ENCODE measurements at places on chromosomes 1 and 21.

DNA sequence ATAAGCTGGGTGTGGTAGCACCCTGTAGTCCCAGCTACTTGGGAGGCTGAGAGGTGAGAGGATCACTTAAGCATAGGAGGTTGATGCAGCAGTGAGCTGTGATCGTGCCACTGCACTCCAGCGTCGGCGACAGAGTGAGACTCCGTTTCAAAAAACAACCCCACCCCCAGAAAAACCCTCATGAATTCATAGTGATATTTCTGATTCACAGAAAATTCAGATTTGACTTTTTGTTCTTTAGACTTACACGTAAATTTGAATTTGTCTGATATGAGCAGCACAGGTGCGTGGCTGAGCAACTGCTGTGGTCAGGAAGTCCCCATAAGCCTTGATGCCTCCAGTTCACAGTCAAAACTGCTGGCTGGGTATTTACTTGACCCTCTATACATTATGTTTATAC lies 10.0 kb upstream of the MORC3 start:
- no peak for DNase-seq

- DNase-seq, result no peak
Observed at GRCh38 chr1:15696956-15697521, 12.9 kb downstream of the PLEKHM2 start.

- no peak for DNase-seq
Observed at GRCh38 chr21:39315603-39316445, 2.4 kb upstream of the BRWD1 start.

DNA sequence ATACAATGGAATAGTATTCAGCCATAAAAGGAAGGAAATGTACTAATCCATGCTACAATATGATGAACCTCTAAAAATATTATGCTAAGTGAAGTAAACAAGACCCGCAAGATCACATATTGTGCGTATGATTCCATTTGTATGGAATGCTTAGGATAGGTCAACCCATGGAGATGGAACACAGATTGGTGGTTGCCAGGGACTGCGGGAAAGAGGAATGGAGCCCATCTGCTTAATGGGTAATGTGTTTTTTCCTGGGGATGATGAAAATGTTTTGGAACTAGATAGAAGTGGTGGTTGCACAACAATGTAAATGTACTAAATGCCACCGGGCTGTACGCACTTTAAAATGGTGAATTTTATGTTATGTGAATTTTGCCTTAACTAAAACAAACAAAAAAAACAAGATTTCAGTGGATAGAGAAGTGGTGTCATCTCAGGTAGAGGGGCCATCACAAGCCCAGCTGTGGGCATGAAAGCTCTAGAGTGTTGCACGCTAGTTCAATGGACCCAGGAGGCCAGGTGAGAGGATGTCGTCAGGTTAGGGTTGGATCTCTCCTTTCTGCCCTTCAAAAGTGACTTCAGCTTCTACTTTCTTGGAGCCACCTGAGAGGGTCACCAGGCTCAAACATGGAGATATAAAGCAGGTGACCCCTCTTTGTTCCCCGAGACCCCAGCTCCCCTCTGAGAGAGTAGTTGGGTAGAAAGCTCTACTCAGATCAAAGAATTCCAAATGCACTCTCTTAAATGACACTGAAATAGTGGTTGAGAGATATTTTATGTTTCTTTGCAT lies 2.5 kb downstream of the C1orf115 start:
- DNase-seq, result no peak

DNA sequence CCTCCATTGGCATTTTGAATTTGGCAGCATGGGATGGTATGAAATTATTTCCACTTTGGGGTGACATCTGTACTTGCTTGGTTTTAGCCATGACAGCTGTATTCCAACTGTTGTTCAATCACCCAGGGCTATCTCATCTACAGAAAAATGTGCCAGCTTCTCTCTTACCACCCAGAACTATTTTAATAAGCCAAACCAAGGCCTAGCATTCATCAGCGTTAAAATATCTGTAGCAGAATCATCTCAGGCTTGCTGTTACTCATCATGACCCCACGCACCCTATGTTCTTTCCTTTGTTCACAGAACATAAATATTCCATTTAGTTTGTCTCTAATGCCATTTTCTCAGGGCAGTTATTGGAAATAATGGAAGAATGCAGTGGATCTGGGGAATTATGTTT lies 49.8 kb downstream of the GIPC2 start:
- no peak for DNase-seq

GRCh38 chr1:176735201-176735600 lies 272.2 kb downstream of the PAPPA2 start:
- DNase-seq, result no peak

GRCh38 chr1:47558601-47559593 lies 121.1 kb downstream of the FOXD2 start:
- DNase-seq, result peak; percentile 17

DNA sequence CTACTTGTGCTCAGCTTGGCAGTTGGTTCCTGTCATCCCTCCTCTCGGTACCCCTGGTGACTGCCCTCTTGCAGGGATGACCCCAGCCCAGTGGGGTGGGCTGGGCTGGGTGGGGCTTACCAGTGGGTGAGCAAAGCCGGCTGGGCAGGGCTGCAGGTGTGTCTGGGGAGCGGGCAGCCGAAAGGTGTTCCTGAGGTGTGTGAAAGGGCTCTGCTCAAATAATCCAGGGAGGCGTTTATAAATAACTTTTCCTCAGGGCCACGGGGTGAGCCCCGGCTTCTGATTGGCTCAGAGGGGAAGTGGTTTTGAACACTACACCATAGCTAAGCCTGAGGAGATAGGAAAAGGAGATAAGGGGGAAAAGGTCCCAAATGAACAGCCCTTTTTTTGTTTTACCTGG lies at the start of gene SLC26A9:
TSS of gene SLC26A9 (minus strand) at position 212 of the 400 bp plus-strand sequence. CDS start 7,636 bp downstream, outside the sequence.
- no peak for DNase-seq

GRCh38 chr1:235013512-235013911 lies 115.1 kb downstream of the TOMM20 start:
- DNase-seq, result no peak

DNA sequence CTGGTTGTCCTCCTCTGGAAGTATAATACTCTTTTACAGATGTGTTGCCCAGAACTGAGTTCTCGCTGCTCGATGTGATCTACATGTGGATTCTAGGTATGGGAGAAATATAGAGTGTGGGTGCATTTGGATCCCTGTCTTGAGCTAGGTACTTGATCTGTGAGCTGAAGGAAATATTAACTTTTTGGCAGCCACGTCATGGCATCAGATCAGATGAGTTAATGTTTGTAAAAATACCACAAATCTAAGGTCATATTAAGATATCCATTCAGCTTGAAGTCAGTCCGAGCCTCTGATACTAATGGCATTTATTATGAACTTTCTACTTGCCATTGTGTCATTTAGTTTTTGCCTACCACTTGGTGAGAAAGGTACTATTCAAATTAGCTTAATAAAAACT lies 24.6 kb downstream of the MAPKAPK2 start:
- no peak for DNase-seq

DNA sequence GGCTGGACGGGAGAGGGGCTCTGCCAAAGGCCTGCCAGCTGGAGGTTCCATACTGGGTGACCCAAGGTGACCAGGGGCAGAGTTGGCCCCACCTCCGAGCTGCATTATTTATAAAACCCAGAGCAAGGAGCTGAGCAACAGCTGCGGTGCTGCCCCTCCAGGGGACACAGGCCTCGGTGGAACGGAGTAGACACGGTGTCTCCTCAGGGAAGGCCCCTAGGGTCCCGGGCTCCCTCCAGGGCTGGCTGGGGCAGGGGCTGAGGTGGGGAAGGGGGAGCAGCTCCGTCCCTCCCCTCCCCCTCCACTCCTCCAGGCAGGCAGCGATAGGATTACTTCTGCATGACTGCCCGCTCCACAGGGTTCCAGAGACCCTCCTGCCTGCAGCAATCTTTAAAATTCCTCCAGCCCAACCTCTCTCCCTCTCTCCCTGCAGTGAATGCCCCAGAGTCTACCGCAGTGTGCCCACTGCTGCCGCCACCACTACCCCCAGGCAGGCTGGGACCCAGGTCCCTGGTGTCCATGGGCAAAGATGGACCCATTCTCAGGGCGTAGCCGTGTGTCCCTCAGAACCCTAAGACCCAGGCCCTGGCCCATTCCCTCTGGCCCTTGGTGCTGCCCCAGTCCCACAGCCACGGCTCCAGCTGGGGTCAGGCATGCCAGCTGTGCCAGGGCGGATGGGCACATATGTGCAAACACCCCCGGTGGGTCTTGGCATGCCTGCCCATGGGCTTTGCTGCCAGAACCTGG lies 10.8 kb downstream of the AHDC1 start:
- DNase-seq, result no peak

DNA sequence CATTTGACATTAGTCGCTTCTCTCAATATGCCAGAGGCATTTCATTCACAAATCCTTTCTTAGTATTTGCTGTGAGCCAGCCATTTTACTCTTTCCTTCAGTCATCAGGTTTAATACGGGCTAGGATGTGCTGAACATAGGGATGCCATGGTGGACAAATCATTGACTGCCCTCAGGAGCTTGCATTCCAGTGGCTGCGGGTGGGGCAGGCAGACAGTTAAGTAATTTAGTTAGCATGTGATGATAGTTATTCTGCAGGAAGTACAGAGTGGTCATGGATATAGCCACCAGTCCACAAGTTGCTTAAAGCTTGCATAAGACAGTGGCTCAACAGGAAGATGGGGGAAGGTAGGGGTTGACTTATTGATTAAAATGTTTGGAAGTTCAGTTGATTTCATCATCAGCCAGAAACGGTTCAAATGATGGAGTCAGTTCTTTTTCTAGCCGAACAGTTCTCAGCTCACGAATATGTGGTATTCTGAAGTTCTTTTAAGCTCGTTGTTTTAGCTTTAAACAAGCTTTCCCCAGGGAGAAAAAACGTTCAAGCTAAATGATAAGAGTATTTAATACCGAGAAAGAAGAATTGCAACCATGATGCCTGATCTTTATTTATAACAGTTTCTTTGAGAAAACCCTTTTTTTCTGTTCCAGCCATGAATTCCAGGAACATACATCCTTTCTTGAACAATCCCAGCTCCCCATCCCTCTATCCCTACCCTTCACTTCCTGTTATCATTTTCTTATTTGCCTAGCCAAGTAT lies 1.4 kb downstream of the SLC22A15 start:
- peak; percentile 49 for DNase-seq

DNA sequence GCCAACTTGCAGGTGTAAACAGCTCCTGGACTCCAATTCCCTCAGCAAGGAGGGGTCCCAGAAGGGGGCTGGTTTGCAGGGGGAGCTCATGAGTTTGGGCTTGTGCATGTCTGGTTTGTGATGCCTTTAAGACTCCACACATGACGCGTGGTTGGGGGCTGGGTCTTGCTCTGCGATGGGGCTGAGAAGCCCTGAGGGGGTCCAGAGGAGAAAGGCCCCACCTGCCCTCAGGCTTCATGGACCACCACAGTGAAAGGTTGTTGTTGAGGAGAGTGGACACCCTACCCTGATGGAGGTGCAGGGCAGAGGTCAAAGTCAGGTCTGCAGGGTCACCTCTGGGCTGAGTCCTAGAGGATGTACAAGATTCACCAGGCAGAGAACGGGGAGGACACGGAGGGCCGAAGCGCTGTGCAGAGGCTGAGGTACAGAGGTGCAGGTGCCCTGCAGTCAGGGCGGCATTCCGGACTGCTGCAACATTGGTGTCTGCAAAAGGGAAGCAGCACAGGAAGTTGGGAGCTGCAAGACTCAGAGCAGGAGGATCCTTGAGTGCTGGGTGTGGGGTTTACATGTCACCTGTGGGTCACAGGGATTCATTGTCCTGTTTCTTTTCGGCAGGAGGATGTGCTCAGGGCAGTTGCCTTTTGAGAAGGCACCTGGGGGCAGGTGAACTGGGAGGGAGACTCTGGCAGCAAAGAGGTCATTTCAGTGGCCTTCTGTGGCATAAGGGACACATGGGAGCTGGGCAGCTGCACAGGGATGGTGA lies 399.4 kb downstream of the PTPRU start:
- no peak for DNase-seq

GRCh38 chr1:43450251-43450941 lies 3.3 kb downstream of the HYI start:
- DNase-seq, result no peak

GRCh38 chr1:241895013-241895412 lies 47.0 kb downstream of the EXO1 start:
- no peak for DNase-seq

GRCh38 chr1:179253286-179253972 lies 24.0 kb upstream of the ABL2 start:
- DNase-seq, result no peak

- no peak for DNase-seq
Observed at GRCh38 chr1:227758366-227758765, 23.1 kb downstream of the SNAP47 start.

GRCh38 chr1:6601049-6601922 lies 1.4 kb downstream of the KLHL21 start:
- peak; percentile 89 for DNase-seq

- DNase-seq, result no peak
Observed at GRCh38 chr1:2014181-2014580, 5.0 kb upstream of the GABRD start.

DNA sequence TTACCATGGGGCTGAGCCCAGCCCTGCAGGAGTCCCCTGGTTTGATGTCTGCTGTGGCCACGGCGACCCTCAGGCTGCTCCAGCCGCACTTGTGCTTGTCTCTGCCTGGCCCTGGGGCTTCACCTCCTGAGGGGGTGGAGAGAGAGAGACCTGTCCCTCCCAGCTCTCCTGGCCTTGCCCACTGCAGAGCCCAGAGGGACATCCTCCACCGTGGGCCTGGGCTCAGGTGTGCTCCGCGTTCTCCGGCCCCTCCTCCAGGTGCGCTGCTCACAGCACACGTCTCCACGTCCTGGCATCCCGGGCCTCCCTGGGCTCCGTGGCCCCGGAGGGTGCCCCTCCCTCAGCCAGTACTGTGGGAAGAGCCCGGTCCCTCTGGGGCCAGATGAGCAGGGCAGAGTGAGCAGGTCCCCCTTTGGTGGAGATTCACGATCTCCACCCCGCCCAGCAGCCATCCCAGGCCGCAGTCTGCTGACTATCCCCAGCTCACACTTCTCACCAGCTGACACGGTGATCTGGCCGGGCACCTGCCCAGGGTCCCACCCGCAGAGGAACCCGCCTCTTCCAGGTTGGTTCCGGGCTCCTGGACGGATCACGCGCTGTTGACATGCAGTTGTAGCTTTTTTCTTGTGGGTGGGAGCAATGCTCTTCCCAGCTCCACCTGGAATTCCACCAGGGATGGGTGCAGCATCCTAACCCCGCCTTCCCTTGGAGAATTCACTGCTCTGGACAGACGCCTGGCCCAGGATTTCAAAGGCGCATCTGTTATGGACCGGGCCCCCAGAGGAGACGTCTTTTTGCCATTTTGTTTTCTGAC lies 41.8 kb upstream of the POFUT2 start:
- no peak for DNase-seq

GRCh38 chr1:220186752-220187151 lies 85.5 kb downstream of the RAB3GAP2 start:
- no peak for DNase-seq

DNA sequence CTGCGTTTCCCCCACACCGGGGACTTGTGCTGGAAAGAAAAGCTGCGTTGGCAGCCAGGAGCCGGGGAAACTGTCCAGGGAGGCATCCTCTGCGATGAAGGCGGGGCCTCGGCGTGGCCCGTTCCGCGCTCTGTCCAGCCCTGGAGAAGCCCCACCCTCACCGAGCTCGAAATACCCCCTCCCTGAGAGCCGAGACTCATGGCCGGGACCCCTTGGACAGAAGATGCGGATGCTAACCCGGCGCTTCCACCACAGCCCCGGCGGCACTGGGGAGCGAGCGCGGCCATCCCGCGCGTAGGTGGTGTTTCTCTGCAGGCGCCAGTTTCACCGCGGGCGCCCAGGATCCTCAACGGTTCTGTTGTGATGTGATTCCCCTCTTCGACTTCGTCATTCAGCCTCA lies 31.6 kb downstream of the PDE9A start:
- no peak for DNase-seq
